ENCODE measurements at places on chromosomes 5 and 9.

- DNase-seq, result no peak
Measured at GRCh38 chr9:135136991-135137832, 49.7 kb downstream of the OLFM1 start.

- DNase-seq, result no peak
Measured at GRCh38 chr5:69238760-69239251, 4.1 kb downstream of the CDK7 start.

GRCh38 chr9:129455151-129455995 is 165.5 kb downstream of the C9orf50 start:
- no peak for DNase-seq

DNA sequence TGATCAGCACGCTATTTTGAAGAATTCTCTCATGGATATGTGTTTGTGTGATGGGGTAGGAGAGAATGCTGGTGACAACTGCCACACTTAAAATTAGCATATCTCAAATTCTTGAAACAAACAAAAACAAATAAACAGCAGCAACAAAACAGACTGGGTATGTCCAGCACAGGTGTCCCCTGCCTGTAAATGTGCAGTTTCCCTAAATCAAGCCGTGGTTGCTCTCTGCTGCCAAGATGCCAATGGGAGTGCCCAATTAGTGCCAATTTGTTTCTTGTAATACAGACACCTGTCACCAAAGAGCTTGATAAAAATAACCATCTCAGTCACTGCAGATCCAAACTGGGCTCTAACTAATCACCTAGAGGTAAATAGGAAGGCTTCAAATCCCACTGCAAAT is 144.2 kb upstream of the SMARCA2 start:
- DNase-seq, result no peak

DNA sequence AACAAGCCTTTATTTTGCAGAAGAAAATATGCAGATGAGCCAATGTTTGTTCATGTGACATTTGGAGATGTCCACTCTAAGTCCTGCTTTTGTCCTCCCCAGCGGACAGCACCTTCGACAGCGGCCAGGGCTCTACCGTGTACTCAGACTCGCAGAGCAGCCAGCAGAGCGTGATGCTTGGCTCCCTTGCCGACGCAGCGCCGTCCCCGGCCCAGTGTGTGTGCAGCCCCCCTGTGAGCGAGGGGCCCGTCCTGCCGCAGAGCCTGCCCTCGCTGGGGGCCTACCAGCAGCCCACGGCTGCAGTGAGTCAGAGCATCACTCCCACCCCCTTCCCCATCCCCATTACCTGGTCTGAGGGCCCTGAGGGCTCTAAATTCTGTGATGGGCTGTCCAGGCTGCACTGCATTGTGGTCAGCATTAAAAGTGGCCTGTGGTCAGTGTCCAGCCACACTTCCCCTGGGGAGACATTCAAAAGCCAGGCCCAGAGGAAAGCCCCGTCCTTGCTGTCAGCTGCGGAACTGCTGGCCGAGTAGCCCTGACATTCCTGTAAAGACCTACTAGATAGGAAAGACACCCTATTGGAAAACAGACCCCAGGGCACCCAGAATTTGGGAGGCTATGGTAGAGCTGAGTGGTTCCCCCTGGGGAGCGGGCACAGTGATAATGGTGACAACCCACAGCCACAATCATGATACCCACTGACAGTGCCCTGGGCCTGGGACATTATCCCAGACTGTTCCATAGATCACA is 69.0 kb downstream of the WNK2 start:
- DNase-seq, result no peak

GRCh38 chr5:45037927-45038326 is 229.2 kb downstream of the MRPS30 start:
- no peak for DNase-seq

GRCh38 chr9:98532574-98532973 is 176.2 kb downstream of the GABBR2 start:
- DNase-seq, result no peak

DNA sequence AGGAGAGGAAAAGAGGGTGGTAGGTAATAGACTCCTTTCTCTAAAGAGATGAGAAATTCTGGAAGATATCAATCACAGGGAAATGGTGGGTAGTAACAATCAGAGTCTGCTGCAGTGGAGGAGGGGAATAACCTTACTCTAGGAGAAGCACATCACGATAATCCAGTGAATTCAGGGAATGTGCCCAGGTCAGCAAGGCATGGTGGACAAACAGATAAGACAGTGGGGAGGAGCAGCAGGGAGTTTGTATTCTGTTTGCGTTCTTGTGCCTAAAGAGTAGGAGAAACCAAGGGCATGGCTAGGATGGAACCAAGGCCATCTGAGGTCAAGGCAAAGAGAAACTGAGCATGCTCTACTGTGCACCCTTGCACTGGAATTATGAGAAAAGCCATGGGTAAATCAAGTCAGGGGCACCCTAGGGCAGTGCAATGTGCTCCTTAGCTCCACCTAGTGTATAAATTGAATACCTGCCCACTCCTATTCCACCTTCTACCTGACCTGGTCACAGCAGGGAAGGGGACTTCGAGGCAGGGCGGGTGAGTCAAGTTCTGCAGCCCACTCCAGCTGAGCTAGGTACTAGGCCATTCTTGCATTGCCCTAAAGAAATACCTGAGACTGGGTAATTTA is 31.6 kb downstream of the RETREG1 start:
- DNase-seq, result no peak

DNA sequence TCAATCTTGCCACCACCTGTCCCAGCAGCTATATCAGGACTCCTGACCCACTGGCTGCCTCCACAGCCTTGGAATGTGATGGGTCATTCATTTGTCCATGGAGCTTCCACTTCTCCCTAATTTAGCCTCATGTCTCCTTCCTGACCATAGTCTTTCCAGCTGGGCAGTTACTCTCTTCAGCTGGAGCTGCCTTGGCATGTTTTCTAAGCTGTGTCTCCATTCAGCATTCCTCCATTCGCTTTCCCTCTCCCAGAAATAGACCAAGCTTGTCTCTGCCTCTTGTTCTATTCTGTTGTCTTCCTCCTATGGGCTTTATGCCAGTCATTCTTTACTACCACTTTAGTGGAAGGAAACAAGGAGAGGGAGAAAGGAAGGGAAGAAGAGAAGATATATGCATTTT is 5.3 kb upstream of the CTXN3 start:
- no peak for DNase-seq

GRCh38 chr5:65830856-65831255 is 95.5 kb upstream of the ERBIN start:
- DNase-seq, result no peak

- no peak for DNase-seq
Measured at GRCh38 chr5:141841378-141842180, 36.6 kb downstream of the PCDH1 start.

DNA sequence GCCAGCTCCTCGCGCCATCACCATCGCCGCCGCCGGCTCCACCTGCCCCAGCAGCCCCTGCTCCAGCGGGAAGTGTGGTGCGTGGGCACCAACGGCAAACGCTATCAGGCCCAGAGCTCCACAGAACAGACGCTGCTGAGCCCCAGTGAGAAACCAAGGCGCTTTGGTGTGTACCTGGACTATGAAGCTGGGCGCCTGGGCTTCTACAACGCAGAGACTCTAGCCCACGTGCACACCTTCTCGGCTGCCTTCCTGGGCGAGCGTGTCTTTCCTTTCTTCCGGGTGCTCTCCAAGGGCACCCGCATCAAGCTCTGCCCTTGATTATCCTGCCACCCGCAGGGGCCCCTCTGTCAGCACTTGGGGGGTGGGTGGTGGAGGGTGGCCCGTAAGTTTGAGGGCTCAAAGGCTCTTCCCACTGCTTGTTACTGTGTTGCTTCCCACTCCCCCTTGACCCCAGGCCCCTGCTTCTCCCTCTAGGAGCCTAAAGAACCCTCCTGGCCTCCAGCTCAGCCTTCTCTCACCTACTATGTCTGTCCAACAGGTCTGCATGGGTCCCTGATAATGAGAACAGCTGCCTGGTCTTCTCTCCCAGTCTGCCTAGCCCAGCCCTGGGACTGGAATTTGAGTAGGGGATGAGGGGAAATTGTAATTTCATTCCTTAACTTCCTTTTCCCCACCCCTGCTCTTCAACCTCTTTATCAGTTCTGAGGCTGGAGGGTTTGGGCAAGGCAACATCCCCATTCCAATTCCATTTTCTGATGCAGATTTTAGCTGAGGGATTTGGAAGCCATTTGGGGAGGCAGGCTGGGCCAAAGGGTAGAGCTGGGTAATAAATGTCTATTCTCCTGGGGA is 9.0 kb downstream of the RACK1 start:
- DNase-seq, result no peak

DNA sequence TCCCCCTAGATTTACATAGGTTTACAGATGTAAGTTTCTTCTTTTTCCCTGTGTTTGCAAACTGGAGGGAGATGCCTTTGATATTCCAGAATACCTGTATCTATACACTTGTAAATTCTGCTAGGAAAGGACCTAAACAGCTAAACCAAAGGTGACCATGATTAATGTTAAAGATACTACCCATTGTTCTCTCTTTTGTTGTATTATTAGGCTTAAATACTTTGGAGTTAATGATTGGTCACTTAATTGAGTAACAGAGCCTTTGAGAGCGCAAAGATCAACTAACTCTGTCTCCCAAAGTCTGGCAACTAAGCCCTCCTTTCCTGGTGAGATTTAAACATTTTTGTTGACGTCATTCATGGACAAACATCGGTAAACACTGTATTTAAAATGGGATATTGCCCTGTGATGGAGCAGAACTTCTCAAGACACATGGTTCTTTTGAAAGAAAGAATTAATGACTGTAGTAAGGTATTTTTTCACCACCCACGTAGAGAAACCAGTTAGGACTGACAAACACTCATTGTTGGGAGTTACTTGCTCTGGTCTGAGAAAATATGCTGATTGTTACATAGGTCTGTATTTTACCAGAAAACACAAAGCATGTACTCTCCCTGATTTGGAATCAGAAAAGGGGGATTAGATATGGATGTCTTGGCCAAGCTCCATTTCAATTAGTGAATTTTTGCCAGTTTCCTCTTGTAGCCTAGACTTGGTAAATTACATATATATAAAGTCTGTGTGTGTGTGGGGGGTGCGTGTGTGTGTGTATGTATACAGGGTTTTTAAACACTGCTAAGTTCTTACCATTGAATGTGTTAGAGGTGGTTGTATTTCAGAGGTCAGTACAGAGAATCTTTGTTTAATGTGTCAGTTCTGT is 4.6 kb downstream of the VCAN start:
- no peak for DNase-seq

GRCh38 chr5:77360973-77361372 is 131.1 kb downstream of the WDR41 start:
- DNase-seq, result no peak

DNA sequence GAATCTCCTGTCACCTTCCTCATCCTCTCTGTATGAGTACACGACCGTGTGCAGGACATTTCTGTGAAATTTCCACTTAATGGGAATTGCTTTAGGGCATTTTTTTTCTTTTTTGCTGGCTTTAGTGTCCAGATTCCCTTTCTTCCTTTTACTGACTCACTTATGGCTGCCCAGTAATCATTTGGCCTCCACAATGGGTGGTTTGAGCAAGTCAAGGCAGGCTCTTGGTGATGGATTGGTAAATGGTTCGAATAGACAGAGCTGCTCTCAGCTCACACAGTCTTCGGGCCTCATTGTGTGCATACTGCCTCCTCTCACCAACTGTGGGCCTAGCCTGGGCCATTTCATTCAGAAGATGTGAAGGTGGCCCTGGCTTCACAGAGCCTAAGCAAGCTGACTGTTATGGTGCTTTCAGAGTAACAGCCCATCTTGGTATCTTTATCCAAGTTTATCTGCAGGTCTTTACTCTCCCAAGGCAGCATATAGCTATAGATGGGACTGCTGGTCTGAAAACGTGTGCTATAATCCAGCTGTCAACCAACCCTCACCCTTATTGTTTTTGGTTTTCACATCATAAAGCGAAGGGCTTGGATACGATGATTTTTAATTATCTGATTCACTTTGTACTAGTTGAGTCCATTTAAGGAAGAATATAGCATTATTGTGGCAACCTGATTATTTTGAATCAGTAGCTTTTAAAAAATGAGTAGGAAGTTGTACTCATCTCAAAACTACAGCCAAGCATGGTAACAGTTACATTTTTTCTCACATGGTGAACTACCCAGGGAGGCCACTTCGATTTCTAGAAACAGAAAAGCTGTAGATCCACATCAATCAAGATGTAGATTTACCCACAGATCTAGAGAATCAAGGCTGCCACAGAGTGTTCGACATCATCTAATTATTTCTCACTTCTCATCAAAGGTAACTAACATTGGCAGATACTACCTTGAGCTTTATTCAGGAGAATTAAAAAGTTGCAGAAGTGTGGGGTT is 50.4 kb upstream of the CKMT2 start:
- no peak for DNase-seq

GRCh38 chr5:140988100-140988499 is 21.8 kb downstream of the PCDHAC2 start:
- DNase-seq, result no peak

DNA sequence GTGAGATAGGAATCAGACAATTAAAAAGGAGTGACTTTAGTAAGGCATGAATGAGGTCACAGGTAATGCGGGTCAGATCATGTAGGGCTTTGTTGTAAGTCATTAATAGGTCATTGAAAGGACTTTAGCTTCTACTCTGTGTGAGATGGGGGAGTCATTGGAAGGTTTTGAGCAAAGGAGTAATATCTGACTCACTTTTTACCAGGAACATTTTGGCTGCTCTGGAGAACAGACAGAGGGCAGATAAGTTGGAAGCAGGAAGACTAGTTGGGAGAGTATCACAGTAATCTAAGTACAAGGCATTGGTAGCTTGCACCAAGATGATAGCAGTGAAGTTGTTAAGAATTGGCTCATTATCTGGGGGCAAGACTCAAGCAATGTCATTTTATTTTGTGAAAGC is 37.4 kb downstream of the KIF2A start:
- no peak for DNase-seq

DNA sequence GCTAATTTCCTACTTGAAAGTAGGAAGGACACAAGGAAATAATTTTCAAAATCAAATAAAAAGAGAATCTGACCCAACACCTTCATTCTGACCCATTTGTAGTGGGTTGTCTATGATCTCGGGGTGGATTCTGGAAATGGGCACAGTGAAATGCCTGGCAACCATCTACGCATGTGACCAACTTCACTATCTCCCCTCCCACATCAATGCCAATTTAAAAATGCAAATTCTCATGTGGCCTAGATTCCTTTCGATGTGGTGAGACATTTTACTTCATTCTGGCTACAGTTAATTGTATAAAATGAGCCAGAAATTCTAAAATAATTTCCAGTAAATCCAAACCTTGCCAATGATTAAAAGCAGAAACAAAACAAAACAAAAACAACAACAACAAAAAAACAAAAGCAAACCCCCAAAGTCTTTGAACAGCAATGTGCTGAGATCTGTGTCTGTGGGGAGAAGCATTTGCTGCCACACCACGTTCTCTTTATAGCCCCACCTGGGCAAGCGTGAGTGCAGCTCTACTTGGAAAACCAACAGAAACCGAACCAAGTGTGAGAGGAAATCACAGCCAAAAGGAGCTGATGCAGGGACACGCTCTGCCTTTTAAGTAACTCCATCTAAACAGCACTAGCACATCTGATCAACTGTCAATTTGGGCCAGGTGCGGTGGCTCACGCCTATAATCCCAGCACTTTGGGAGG is 59.0 kb downstream of the USP20 start:
- no peak for DNase-seq

DNA sequence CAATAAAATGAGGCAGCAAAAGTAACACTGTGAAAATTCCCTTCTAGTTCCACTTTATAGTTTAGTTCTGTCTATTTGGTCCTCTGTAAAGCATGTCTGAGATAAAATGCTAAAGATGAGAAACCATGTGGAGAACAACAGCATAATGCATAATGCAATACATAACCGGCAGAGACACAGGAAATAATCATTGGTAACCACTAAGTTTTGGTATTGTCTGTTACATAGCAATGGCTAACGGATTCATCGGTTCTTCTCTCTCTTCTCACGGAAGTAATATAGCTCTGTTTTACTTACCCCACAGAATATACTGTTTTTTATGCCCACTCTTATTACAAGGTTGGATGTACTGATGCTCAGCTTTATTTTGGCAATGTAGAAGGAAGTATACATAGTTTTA is 158.9 kb downstream of the FAM174A start:
- no peak for DNase-seq

Data from stimulated activated CD4-positive, alpha-beta T cell treated with anti-CD3 and anti-CD28 coated beads, Interleukin-1b, Interleukin-23, amount 100 ng/mL, for 24 hours (primary cell).